ENCODE measurements at places on chromosomes 6 and 20.

DNA sequence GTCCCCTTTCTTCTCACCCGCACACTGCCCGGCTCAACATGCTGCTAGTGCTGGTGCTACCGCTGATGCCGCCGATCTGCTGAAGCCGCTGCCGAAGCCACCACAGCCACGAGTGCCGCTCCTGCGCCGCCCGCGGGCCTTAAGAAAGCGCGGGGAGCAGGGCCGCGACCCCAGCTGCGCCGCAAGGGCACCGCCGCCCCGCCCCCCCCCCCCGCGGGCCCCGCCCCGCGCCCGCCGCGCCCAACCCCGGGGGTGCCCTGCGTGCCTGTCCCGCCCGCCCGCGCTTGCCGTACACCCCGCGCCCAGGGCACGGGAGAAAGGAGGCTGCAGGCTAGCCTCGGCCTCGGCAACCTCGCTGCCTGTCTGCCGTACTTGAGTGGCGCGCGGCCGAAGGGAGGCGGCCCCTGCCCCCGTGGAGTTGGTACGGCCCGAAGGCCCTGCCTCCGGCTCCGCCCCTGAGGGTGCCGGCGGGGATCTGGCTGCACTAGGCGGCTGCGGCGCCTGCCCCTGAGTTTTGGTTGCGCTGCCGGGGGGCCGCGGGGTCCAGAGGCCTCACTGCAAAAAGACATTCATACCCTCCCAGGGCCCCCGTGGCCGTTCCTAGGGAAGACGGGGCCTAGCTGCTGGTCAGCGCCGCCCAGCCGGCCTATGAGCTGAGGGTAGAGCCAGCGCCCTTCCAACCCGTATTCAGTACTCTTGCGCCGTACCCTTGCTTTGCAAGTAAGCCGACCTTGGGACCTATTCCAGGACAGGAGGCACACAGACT lies at the start of gene SOD2:
Gene SOD2 (minus strand): TSS at position 114 of the 766 bp plus-strand sequence. CDS start 74 bp downstream, at position 40.
- peak; percentile 93 for DNase-seq

GRCh38 chr6:22363166-22363713 lies 66.4 kb upstream of the PRL start:
- DNase-seq = peak; percentile 27

DNA sequence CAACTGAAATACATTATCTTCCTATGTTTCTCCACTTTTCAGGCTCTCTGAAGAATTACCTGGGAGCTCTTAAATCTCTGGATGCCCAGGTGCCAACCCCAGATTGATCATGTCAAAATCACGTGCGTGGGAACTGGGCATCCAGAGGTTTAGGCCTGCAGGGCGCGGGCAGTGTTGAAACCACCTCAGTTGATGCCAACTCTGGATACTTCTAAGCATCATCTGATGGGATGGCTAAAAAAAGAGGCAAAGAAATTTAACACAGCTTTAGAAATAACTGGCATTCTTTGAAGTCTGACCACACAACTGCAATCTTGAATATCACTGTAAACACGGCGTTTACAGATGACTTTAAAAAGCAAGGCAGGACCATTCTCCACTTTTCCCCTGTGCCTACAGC lies 41.9 kb downstream of the PTGIS start:
- no peak for DNase-seq

GRCh38 chr6:99467509-99468106 lies 42.5 kb upstream of the PNISR start:
- DNase-seq = no peak

DNA sequence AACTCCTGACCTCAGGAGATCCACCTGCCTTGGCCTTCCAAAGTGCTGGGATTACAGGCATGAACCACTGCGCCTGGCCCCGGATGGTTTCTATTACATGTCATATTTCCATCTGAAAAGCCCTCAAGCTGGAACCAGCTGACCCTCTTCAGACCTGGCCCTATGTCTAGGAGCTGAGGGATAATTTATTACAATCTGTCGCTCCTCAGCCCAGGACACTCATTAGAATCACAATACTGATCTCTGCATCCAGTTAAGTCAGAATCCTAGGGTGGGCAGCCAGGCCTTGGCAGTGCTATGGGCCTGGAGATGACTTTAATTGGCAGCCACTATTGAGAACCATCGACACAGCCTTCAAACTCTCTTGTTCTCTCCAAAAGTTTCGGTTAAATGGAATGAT lies 162.6 kb upstream of the SNX9 start:
- DNase-seq = no peak

DNA sequence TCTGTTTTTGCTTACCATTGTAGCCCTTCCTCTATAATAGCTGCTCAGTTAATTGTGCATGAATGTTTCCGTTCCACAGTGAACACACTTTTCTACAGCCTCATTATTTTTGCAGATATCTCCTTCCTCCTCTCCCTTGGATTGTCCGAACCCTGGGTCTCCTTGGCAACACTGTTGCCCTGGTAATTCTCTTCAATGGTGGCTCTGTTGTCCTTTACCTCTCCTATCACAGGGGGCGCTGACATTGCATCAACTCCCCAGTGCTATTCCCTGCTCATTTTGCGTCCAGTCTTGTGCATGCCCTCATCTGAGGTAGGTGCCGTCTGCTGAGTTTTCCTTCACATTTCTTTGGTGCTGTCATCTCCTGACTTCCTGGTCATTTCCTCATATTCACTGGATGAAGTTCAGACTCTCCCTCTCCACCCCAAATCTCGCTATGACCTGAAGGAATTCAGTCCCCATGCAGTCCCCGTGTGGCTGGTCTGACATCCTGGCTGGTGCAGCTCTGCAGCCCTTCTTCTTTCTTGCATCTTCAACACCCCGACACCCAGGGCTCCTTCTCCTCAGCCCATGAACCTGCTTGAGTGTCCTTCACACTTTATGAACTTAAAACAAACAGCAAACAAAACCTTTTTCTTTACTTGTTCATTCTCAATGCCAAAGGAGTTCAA lies 21.1 kb downstream of the PHACTR2 start:
- DNase-seq = peak; percentile 33

DNA sequence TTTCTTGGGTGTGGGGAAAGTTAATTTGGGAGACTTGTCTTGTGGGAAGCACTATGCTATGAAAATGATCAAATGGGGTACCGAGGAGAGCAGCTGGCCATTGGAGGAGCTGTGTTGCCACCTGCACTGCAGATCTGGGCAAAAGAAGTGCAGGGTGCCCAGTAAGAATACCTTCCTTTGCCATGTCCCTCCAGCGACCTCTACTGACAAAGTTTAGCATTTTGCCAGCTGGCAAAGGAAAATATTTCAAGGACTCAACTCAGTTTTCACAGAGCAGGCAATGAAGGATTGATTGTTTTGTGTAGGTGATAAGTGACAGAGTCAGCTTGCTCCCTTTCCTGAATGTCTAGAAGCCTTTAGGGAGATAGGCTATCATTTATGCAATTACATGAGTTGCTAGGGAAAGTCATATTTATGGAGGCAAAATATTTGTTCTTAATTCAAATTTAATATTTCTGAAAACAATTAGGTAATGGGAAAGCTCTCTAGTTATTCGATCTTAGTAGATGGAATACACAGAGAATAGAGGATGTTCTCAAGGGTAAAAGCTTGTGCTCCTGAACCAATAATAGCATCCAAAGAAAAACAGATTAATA lies 118.4 kb downstream of the FARS2 start:
- peak; percentile 43 for DNase-seq

DNA sequence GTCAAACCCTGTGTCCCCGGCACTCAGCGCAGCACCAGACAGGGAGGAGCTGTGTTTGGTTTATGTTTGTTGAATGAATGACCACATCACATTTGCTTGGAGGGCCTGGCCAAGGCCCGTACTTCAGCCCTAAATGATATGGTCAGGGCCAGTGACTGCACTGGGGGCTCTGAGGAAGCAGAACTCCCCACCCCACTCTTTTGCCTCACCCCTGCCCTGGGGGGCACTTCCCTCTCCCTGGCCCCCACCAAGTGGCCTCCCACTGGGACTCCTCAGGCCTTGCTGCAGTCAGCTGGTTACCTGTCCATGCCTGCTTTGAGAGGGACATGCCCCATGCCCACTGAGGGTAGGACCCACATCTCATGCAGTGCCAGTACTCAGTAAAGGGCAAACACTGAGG lies 2.9 kb downstream of the ADISSP start:
- DNase-seq = no peak

DNA sequence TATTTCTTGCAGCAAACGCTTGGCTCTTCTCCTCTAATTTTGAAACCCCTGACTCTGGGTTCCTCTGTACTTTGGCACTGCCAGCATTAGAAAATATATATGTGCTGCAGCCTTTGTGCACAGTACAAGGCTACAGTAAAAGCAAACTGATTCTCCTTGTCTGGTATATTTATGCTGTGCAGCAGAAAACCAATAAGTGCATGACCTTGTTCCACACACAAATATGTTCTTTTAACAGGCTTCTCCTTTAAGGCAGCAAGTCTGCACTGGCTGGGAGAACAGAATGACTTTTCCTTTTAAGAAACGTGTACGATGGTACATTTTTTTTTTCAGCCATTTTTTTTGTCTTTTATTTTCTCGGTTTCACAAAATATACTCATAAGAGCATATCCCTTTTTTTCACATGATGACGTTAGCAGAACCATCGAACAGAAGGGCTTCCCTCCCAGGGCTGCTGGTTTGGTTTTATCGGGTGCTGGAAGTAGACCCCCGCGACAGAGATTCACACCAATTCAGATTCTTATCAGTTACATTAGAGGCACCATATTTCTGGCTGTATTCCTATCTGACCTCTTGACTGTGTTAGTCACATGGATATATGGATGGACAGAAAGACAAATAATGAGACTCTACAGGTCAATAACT lies 129.9 kb upstream of the ARID1B start:
- no peak for DNase-seq

DNA sequence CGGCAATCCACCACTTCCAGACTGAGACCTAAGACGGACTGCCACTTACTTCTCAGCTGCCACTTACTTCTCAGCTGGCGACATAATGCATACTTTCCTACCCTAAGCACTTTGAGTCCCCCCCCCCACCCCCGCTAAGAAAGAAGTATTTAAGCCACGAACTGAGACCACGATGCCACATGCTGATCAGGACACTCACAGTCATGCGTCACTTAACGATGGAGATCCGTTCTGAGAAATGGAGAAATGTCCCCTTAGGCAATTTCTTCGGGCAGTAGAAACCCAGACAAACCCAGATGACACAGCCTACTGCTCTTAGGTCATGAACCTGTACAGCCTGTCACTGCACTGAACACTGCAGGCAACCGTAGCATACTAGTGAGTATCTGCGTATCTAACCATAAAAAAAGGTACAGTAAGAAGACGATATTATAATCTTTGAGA lies 690 bp downstream of the IFNGR1 start:
- peak; percentile 57 for DNase-seq

DNA sequence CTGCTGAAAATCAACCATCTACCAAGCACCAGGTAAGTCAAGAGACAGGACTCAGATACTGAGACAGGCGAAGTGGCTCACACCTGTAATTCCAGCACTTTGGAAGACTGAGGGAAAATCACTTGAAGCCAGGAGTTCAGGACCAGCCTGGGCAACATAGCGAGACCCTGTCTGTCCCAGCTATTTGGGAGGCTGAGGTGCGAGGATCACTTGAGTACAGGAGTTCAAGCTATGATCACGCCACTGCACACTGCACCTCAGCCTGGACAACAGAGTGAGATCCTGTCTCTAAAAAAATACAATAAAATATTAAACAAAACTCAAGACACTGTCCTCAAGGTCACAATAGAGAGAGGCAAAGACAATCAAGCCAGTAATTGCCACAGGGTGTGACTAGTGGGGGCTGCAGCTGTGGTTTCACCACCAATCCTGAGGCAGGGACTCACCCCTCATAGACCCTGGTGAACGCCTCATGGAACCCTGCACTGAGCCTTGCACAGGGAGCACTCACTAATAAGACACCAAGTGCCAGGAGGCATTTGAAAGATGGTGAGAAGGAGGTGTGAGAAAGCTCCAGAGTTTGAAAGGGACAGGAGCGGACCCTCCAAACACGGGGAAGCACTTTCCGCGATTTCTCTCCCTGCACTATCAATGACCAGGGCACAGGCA lies 1.7 kb downstream of the SNHG17 start:
- DNase-seq = no peak

DNA sequence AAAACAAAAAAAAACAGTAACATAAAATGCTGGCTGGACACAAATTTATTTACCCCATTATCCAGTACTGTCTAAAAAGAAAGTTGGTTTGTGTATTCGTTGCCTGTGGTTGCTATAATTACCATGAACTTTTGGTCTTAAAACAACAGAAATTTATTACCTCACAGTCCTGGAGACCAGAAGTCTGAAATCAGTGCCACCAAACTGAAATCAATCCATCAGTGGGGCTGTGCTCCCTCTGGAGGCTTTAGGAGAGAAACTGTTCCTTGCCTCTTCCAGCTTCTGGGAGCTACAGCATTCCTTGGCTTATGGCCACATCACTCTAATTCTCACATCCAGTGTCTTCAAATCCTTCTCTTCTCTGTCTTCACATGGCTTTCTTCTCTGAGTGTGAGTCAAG lies 79.4 kb downstream of the SNX5 start:
- DNase-seq = no peak

GRCh38 chr20:4091490-4092479 lies 76.4 kb upstream of the RNF24 start:
- peak; percentile 90 for DNase-seq

GRCh38 chr20:63857764-63858392 lies 3.4 kb upstream of the ABHD16B start:
- DNase-seq = no peak

DNA sequence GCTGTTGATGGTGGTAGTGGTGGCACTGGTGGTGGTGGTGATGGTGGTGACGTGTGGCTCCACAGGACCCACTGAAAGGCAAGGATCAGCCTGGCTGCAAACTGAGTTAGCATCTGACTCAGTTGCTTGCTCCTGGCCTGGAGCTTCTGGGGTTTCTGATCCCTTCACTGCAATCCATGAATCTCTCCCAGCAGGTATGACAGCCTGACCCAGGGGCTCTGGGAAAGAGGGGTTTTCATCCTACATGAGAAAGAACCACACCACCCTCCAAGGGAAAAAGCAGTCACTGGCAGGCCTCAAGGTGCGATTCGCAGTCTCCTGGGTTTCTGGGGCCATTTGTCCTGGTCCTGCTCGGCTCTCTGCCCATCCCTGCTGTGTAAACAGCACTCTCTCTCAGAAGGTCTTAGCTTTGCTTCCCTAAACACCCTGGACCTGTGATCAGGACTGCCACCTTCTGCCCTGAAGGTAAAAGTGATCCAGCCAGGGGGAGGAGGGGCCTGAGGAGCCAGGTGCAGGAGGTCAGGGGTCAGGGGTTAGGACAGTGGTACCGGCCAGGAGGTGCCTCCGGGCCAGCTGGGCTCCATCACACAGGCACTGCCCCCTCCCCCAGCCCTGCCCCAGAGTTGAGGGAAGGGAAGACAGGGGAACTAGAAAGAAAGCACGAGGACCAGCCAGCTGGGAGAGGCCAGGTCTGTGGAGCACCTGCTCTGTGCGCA lies 152.0 kb downstream of the BMP7 start:
- peak; percentile 86 for DNase-seq

DNA sequence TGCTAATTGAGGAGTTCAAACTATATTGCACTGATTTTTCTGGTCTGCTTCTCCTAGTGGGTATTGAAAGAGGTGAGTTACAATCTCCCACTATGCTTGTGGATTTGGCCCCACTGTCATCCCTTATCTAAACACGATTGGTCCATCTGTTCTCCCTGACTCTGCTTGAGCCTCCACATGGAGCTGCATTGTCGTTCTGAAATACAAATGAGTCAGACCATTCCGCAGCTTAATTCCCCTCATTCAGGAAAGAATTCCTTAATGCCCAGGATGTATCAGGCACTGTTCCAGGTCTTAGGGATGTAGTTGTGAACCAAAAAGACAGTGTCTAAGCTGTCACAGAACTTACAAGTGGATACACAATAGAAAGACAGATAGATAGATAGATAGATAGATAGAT lies 461.9 kb downstream of the QKI start:
- no peak for DNase-seq
